ENCODE measurements at places on chromosomes 4 and X. TPM values are rescaled to one million over a fixed set of nuclear protein-coding genes. Genes with fewer than 3 reads are reported as not detected.

ATOH1 gene
- total RNA-seq: not detected

KIT gene
- total RNA-seq: 0.48 TPM

ENPP6 gene
- not detected for total RNA-seq

CTAG2 gene
- not detected for total RNA-seq

ADAM29 gene
- total RNA-seq: not detected

GABRG1 gene
- total RNA-seq: not detected

TRIM60 gene
- not detected for total RNA-seq

XAGE1A gene
- 1.9 TPM for total RNA-seq

DNA sequence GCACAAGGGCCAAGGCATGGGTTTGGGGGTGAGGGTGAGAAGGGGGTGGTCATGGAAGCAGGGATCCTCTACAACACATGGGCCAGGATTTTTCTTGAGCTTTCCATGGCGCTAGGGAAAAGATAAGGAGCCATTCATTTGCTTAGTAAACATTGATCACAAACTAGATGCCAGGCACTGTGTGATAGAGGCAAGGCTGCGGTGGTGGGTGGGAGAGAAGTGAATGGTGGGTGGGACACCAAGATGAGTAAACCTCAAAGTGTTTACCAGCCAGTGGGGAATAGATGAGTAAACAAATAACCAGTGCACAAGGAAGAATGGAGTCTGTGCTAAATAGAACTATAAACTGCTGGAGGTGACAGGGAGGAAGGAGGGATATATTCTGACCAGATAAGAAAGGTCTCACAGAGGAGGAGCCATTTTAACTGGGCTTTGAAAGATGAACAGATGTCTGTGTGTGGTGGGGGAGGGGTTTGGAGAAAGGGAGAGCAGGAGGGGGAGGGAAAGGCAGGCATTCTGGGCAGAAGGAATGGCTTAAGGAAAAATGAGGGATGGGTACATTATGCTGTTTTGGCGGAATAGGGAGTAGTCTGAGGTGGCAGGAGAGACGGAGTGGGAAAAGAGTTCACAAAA lies 48.0 kb upstream of the LAS1L start:
- DNase-seq: no peak

DNA sequence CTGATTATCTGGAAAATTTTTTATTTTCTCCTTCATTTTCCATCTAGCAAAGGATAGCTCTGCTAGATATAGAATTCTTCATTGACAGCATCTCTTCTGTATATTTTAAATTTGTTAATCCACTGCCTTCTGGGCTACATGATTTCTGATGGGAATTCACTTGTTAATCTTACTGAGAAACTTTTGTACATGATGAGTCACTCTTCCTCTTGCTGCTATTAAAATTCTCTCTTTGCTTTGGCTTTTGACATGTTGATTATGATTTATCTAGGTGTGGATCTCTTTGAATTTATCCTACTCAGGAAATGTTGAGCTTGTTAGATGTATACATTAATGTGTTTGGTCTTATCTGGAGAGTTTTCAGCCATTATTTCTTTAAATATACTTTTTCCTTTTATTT lies 27.5 kb downstream of the OR13H1 start:
- DNase-seq: no peak

GRCh38 chr4:77349364-77349763 lies 192.4 kb downstream of the CCNG2 start:
- DNase-seq: no peak

DNA sequence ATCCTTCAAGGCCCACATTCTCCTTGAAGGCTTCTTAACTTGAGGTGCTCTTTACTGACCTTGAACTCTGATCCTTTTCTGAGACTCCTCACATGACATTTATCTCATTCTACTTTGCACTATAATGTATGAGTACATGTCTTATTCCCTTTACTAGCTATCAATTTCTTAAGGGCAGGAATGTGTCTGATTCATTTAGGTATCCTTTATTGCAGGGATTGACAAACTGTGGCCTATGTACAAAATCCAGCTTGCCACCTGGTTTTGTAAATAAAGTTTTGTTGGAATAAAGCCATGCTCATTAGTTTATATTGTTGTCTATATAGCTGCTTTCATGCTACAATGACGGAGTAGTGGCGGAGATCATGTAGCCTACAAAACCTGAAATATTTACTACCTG lies 36.7 kb downstream of the SLC4A4 start:
- DNase-seq: no peak

- DNase-seq: no peak
Measured at GRCh38 chr4:38132843-38133662, 172.9 kb downstream of the PTTG2 start.

GRCh38 chrX:133685822-133686221 lies 270.5 kb upstream of the GPC4 start:
- no peak for DNase-seq

DNA sequence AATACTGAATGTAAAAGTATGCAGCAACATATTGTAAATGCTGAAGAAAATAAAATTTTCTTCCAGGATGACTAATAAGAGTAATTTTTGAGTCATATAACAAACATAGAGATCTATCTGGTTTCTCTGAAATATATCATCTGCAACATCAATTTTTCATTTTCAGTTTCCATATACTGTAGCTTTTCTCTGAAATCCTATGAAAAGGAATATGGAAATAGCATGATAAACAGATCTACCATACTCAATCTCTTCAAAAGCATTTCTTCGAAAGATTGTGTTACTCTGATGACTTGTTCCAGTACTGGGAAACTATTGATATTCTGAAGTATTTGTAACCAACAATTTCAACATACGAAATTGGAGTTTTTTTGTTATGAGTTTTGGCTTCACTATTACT lies 1156.7 kb downstream of the FAM133A start:
- DNase-seq: no peak

- no peak for DNase-seq
Measured at GRCh38 chr4:1633993-1634392, 50.1 kb downstream of the FAM53A start.

DNA sequence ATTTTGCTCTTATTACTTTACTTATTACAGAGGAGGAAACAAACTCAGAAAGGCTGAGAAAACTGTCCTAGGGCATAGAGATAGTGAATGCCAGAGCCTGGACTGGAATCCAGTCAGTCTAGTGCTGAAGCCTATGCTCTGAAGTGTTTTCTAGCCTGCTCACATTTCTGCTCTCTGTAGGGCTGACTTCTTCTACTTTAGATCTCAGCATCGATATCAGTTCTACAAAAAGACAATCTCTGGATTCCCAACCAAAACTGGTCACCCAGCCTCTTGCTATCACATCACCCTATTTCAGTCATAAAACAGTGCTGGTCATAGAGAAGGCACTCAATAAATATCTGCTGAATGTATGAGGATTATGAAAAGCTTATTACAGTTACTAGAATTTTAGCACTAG lies 87.2 kb downstream of the FAM13A start:
- no peak for DNase-seq

GRCh38 chr4:88275516-88275915 lies 8.8 kb downstream of the PPM1K start:
- DNase-seq: no peak

DNA sequence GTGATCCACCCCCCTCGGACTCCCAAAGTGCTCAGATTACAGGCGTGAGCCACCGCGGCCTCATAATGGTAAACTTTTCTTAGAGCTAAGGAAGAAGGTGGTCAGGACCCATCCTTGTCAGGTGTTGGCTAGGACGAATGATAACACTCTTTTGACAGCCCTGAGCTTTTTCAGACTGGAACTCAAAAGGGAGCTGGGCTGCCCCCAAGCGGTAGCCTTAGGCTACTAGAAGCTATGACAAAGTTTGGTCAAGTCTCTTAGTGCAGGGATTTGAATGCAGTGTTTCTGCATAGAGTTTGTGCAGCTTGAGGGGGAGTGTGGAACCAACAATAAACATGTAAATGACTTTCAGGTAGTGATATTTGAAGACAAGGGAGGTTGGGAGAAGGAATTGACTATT lies 11.8 kb upstream of the HSD17B10 start:
- DNase-seq: peak; percentile 46

DNA sequence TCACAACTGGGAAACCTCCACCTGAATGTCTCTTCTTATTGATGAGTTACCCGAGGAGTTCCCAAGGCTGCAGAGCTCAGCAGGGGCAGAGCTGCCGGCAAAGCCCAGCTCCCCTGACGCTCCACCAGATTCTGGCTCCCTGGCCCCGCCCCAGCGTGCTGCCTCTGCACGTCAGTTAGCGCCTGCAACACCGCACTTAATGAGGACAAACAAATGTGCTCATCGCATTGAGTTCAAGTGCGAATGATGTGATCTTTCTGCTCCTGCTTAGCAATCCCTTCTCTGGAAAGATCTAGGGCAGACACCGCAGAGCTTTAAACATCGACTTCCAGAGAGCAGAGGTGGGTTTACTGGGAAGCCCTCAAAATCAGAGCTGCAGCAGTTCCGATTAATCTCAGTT lies 55.5 kb upstream of the FBXW7 start:
- peak; percentile 13 for DNase-seq

DNA sequence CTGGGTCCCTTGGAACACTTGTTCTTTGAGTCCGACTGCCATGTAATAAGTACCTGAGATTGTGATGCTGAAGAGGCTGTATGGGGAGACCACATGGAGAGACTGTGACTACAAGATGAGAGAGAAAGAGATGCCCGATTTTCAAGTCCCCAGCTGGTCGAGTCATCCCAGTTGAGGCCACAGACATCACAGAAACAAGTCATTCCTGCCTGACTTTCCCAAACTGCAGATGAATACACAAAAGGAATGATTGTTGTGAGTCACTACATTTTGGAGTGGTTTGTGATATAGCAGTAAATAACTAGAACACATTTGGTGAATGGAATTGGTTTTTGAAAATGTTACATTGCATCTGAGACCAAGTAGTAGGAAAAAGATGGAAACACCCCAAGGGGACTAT lies 9.0 kb upstream of the YIPF7 start:
- peak; percentile 2 for DNase-seq

DNA sequence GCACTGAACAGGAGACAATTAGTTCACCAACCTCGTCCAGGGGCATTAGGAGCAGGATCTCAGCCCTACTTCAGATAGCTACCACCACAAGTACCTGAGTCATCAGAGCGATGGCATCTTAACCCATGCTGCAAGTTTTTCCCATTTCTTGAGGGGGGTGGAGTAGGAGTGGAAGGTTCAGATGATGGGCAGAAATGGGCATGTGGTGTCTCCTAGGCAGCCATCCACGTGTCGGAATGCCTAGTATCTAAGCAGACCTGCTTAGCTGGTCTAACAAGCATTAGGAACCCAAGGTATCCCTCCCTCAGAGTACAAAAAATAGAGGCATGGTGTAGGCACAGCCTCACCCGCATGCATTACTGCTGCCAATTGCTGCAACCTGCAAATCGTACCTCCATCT lies 159.1 kb upstream of the DGKK start:
- no peak for DNase-seq

DNA sequence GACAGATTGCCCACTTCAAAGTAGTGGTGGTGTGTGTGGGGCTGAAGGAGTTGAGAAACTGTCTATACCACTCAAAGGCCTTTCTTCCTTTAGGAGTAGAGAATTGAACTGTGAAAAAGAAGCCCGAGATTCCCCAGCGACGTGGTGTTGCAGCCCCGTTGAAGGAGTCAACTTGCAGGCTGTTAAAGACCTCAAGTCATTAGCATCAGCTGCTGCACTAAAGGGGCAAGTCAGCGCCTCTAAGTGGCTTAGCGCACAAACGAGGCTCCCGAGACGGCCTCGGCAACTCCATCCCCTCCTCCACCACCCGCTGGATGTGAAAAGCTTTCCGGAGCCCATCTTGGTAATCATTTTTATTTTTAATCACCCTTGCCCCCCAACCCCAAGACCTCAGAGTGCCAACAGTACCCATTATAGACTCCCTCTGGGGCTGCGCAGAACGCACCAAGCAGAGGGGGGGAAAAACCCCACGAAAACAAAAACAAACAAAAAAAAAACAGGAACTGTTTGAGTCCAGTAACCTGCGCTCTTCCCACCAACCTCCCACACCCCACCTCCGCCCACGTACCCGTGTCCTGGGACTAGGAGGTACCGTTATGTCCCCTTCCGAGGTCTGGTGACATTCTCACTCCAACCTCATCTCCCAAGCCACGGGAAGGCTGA lies 913 bp upstream of the PRDM8 start:
- DNase-seq: no peak

- DNase-seq: no peak
Measured at GRCh38 chrX:42143866-42144592, 220.7 kb upstream of the CASK start.

DNA sequence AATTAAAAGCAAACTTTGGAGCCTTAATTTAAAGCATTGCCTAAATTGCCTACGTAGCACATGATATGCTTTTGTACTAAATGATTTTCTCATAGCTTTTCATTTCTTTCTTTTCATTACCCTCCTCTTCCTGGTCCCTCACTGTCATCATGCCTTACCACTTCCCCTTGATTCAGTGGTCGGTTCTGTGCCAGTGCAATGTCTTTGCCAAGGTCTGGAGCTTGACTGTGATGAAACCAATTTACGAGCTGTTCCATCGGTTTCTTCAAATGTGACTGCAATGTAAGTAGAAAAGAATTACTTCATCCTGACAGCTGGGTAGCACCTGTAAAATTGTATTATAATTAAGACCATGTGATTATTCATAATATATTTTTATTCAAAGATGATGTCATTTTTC lies 72.5 kb downstream of the C4orf46 start:
- no peak for DNase-seq

- peak; percentile 59 for DNase-seq
Measured at GRCh38 chr4:15956179-15956850, 6.7 kb downstream of the FGFBP2 start.

GRCh38 chr4:183984566-183984965 lies 79.5 kb downstream of the STOX2 start:
- DNase-seq: no peak

- no peak for DNase-seq
Measured at GRCh38 chr4:183364025-183364424, 41.8 kb upstream of the CLDN24 start.

GRCh38 chr4:83866834-83867621 lies 331.1 kb downstream of the GPAT3 start:
- DNase-seq: no peak

DNA sequence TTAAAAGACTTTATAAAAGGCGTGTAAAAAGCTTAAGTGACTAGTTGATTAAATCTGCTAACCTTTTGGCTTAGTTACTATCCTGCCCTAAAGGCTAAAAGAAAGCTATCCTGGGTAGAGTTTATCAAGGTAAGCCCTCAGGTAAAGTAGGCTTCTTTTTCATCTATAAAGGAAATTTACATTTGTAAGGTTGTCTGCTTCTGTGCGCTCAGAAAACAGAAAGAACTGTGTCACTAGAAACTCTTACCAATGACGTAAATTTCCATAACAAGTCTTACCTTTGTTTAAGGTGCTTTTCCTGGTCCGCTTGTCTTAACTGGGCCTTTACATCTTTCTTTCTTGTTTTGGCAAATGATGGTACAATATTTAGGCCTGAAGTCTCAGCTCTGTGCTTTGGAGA lies 37.7 kb upstream of the FGF2 start:
- no peak for DNase-seq

GRCh38 chrX:77597511-77597910 lies 150.3 kb downstream of the FGF16 start:
- DNase-seq: no peak

Data from RPMI7951 (cell line).